ENCODE measurements at places on chromosomes 5 and 9.

DNA sequence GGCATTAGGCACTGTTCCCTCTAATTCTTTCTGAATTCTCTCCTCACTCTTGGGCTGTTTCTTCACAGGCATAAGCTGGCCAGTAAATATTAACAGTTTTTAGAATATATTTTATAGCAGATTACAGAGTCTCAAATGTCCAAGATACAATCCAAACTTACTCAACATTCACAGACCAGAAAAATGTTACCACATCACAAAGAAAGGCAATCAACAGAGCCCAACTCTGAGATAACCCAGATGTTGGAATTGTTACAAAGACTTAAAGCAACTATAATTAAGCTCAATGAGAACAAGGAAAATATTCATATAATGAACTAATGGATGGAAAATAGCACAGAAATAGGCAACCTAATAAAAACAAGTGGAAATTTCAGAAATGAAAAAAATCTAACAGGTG is 401.1 kb upstream of the RGMB start:
- DNase-seq: no peak

GRCh38 chr9:127133739-127134167 is 11.3 kb upstream of the ANGPTL2 start:
- DNase-seq: no peak

- DNase-seq: no peak
These were observed 359.8 kb downstream of the ARL15 start for GRCh38 chr5:53950621-53951020.

DNA sequence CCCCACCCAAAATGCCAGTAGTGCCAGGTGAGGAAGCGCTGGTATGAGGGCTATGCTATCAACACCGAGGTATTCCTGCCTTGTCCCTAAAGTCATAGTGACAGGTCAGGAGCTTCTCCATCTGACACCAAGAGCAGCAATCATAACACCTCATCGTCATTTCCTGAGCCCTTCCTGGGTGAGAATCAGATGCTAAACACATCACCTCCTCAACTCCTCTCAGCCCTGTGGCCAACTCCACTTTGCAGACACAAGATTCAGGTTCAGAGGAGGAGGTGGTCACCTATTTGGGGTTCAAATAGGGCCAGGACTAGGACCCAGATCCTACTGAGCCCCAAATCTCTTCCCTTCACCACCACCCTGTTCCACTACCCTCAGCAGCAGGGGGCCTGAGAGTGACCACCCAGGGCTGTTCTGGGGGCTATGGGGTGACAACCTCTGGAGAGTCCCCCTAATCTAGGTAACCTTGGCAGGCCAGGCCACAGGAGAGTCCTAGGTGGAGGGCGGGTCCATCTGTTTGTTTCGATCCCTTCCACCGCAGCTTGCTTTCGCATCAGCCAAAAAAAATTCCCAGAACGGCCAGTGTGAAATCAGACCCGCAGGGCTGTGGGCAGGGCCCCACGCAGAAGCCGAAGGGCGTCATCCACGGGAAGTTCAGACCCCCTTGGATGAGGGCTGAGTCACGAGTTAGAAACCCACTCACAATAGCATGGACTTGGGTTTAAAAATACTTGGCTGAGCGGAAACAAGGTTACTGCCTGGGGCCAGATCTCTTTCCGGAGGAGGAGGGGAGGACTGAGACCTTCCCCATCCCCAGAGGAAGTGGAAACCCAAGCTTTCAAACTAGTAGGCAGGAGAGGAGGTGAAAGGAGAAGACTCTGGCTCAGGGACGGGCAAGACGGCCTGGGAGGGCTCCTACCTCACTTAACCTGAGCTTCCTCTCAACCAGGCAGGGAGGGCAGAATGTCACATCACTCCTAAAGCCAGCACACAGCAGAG is 8.7 kb downstream of the STK10 start:
- DNase-seq: no peak

DNA sequence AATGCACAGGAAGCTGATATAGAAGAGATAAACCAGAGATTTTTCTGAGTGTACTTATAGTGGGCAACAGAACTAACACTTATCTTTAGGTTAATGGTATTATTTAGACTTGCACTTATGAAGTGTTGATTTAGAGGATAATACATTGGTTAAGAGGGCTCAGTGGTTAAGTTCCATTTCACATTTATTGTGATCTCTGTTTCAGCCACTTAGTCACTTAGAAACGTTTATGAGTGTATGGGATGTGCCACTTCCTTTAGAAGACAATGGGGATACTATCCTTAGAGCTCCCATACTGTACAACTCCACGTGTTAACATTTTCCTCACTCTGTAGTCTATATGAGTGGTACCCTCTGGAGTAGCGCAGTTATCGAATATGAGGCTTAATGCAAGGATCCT is 57.5 kb downstream of the PIP5K1B start:
- no peak for DNase-seq

DNA sequence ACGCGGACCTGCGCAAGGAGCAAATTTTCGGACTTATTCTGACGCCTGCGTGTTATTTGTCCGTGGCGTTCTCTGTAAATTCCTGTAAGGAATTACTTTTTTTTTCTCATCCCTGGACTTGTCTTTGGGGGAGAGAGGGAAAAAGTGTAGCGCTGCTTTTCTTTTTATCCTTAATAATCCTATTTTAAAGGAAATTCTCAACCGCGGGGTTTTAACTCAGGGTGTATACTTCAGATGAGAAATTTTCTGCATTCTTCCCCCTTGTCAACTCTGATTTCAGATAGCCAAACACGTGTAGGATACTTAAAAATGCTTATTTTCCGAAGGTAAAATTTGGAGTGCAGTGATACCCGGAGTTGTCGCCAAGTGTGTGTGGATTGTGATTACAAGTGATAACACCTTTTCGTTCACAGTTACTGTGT is 853 bp downstream of the DCP2 start:
- DNase-seq: no peak

- DNase-seq: no peak
These were observed 37.5 kb upstream of the TIFAB start for GRCh38 chr5:135489466-135490244.

DNA sequence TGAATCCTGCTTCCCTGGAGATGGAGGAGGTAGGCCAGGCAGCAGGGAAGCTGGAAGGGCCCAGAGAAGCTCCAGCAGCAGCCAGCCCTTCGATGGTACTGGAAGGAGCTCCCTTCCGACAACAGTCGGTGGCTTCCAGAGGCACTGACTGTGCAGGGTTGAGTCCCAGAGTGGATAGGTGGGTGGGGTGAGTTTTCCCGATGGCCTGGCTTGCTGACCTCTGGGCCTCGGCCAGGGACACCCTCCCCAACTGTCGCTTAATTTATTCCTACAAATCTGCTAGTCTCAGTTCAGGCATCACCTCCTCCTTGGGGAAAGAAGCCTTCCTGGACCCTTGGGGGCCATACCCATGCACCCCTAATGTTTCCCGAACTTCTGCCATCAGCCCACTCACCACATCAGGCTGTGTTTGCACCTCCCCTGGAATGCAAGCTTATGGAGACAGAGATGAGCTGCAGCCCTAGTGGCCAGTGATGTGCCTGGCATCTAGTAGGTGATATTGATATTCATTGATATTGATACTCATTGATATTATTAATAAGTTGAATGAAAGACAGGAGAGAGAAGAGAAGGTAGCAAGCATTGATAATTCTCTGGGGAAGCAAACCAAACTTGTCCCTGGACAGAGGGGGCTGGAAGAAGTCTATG is 104.6 kb upstream of the BOD1 start:
- no peak for DNase-seq

GRCh38 chr5:10563110-10563944 is 543 bp upstream of the ANKRD33B start:
- no peak for DNase-seq

Measured in esophagus squamous epithelium (tissue), 5 donors.